ENCODE measurements at places on chromosomes 13 and 19.

DNA sequence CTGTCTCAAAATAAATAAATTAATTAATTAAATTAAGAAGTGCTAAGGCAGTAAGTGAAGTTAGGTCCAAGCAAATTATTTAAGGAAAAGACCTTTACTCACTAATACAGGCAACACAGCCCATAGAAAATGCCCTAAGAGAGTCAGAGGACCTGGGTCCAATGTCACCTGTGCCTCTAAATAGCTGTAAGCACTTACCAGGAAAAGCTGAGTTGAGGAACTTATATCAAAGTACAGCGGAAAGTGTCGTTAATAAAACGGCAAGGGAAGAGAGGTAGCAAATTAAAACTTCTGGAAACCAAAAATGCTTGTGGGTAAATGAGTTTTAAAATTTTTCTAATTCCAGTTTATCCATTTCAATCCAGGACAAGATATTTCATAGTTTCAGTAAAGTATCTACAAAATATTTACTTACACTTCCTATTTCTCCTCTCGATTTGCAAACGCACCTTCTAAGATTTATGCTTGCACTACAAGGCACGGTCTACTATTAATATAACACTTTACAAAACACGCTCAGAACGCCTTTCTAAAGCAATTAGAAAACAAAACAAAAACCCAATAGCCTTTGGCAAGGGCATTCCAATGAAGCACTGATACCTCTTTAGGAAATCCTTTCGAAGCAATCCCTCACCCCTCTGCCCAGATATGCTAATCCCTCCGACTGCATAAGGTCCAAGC lies 963 bp downstream of the VPS36 start:
- DNase-seq: no peak

DNA sequence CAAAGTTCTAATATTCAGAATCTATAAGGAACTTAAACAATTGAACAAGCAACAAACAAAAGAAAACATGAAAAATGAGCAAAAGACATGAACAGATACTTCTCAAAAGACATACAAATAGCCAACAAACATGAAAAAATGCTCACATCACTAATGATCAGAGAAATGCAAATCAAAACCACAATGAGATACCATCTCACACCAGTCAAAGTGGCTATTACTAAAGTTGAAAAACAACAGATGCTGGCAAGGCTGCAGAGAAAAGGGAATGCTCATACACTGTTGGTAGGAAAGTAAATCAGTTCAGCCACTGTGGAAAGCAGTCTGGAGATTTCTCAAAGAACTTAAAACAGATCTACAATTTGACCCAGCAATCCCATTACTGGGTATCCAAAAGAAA lies 74.3 kb downstream of the CRYL1 start:
- no peak for DNase-seq

GRCh38 chr13:79992111-79992510 lies 348.8 kb downstream of the SPRY2 start:
- DNase-seq: no peak

- DNase-seq: no peak
Observed at GRCh38 chr13:22800526-22801401, 380.0 kb upstream of the SGCG start.

DNA sequence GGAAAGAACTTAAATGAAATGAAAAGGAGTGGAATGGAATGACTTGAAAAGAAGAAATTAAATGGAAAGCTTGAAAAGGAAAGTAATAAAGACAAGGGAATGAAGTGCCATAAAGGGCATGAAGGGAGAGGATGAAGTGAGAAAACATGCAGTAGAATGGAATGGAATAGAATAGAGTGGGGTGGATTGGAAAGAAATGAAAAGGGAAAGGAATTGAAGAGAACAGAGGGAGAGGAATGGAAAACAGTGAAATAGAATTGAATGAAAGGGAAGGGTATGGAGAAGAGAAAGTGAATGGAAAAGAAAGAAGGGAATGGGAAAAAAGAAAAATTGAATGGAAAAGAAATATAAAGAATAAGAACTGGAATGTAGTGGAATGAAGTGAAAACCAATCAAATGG lies 9.2 kb upstream of the ZNF180 start:
- DNase-seq: no peak

DNA sequence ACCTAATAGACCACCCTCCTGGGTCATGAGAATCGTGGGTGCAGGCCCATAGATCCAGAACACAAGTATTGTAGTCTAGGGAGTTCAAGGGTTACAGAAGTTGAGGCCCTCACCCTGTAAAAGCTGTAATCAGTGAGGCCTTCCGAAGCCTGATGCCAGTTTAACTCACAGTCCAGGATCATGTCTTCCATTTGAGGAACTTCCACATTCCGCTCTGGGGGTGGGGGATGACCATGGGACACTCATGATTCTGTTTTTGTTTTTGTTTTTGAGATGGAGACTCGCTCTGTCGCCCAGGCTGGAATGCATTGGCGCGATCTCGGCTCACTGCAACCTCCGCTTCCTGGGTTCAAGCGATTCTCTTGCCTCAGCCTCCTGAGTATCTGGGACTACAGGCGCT lies 1.7 kb upstream of the RASIP1 start:
- DNase-seq: no peak

GRCh38 chr13:46687810-46688209 lies 109.2 kb downstream of the ESD start:
- DNase-seq: no peak

DNA sequence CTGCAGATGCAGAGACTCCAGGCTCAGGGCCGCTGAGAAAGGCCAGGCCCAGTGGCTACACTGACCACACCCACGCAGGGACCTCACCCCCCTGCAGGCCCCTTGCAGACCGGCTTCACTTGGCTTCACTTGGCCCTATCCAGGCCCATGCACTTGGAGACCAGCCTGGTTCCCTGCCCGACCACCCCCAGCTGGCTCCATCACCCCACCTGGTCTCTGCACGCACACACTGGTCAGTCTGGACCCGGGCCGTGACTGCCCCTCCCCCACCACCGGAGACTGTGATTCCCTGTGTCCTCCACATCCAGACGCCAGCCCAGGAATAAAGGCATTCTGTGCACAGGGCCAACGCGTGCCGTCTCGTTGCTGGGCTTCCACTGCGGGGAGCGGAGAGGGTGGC lies 4.9 kb upstream of the EBI3 start:
- DNase-seq: no peak

- no peak for DNase-seq
Observed at GRCh38 chr13:24128112-24128511, 32.4 kb upstream of the SPATA13 start.

- DNase-seq: no peak
Observed at GRCh38 chr13:69721631-69722030, 386.0 kb upstream of the ATXN8OS start.

DNA sequence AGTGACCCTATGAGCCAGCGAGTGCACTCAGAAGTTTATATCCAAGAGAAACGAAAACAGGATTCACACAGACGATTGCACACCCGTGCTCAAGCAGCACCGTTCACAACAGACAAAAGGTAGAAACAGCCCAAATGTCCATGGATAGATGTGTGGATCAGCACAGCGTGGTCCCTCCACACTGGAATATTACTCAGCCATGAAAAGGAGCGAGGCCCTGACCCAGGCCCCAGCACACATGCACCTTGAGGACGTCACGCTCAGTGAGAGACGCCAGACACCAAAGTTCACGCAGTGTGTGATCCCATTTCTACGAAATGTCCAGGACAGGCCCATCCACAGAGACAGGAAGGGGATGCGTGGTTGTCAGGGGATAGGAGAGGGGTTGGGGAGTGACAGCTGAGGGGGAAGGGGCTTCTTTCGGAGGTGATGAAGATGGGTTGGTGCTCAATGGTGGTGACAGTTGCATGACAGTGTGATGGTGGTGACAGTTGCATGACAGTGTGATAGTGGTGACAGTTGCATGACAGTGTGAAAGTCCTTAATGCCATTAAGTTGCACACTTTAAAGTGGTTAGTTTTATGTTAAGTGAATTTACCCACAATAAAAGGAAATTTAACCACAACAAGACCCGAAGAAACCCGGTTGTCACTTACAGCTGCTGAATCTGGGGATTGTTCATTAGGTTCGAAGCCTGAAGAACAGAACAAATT lies 18.9 kb upstream of the SLC39A3 start:
- no peak for DNase-seq

DNA sequence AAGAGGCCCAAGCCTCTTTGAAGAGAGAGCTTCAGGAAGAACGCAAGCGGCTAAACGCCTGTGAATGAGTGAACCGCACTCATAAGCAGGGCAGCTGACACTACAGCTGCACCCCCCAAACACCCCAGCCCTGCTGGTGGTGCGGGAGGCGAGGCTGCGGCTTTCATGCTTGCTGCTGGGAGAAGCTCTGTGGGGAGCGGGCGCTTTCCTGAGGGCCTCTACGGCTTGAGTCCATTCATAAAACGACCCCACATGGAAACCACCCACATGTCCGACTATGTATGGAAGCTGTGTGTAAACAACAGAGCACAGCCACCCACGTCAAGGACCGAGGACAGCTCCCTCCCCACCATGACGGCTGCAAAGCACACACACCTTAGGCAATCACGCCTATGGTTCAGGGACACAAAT lies 5.5 kb downstream of the AP3D1 start:
- no peak for DNase-seq

GRCh38 chr13:66265371-66265770 lies 964.8 kb downstream of the PCDH9 start:
- no peak for DNase-seq

DNA sequence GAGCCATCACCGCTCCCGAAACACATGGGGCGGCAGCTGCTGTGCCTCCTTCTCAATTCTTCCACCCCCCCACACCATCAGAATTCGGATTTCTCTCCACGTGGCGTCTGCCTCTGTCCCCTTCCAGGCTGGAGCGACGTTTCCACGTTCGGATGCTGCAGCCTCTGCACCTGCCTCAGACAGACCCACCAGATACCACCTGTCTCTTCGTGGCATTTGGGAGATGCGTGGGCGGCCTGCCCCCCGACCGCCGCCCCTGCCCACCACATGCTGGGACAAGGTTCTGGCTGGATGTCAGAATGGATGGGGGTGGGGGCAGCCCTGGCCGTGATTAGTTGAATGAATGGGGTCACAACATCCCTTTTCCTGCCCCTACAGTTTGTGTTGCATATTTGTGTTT lies 90.0 kb downstream of the SLC7A1 start:
- no peak for DNase-seq

DNA sequence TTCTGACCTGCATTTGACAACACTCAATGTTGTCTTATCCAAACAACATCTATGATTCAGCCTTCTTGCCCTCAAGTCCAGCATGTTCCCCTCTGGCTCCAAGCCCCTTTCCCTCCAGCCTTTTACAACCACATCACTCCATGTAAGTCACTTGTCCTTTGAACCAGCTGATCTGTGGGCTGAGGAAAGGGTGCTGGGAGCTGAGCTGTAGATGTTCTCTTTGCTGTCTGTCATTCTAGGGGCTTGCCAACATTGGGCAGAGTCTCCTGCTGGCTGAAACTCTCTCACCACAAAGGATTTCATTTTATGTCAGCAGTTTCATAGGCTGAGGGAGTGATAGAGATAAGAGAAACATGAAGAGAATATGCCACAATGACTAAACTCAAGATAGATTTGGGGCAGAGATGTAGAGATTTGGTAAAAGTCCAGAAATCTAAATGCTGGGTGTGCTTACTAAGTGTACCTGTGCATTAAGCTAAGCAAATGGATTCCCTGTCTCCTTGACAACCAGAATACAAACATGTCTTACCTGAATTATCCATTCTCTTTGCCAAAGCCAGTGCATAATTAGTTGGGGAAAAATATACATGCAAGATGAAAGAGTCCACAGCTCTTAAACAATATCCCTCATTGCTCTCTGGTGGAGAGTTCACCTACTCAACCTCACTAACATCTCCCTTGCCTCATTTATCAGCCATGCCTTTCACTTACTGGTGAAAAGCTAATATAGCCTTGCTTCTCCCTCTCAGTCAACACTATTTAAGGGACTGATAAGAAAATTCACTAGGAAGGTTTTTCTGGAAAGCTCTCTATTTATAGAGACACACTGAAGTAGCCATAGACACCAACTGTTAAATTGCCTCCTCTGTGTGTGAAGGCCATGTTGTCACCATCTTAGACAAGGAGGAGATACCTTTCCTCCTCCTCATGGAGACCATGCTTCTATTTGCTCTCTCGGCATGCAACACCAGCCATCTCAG lies 175.5 kb upstream of the SERP2 start:
- no peak for DNase-seq

GRCh38 chr19:34475026-34475974 lies 6.3 kb upstream of the WTIP start:
- DNase-seq: no peak

GRCh38 chr13:29595380-29596063 lies at the start of gene SLC7A1:
Gene SLC7A1, minus strand, starts transcription at chr13:29595688. Its CDS starts 59,500 bp downstream, at chr13:29536188.
- DNase-seq: peak; percentile 77

All from activated CD4-positive, alpha-beta T cell treated with anti-CD3 and anti-CD28 coated beads, Interleukin-2, amount 50 U/mL, for 1 hour (primary cell).